ENCODE measurements at places on chromosomes 16 and 17.

- DNase-seq: peak; percentile 3
Measured at GRCh38 chr16:24810951-24811843, 34.6 kb upstream of the SLC5A11 start.

DNA sequence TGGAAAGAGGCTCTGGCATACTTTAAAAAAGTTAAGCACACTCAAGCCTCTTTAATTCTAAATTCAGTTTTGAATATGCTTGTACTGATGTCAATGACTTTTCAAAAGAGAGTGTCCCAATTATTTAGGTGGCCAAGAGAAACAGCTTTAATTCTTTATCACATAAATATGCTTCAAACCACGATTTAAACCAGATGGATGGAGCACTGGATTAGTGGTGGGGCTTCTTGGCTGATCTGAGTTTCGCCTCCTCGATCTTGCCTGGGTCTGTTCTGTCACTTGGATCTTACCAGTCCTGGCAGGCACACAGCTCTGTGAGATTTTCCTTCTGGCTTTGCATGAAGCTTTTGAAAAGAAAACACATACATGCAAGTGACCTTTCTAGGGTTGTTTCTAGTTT is 467.8 kb downstream of the MAF start:
- no peak for DNase-seq

DNA sequence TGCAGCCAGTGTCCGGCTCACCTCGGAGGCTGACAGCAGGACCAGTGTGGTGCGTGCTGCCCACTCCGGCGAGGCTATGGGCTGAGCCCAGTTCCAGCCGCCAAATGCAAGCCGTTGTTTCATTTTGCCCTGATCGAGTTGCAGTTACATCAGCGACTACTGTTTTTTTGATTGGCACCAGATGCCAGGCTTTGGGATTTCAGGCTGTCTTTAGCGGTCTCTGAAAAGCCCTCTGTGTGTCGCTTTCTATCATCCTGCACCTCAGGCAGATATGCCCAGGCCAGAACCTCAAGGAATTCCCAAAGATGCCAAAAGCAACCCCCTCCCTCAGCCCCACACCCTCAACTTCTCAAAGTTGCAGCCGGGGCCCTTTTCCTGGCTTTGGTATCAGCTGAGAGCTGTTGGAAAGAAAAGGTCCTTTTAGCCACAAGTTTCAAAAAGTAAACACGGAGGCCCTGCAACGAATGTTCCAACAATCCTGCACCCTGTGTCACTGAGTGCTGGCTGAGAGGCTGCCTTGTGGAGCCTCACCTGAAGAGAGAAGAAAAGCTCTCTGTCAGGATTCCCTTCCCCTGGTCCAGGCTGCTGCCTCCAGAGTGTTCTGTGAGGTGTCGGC is 58.9 kb downstream of the WWP2 start:
- DNase-seq: peak; percentile 42

- peak; percentile 56 for DNase-seq
Measured at GRCh38 chr16:69017036-69017783, 88.2 kb upstream of the HAS3 start.

- DNase-seq: no peak
Measured at GRCh38 chr17:17572010-17572785, 19.3 kb downstream of the PEMT start.

- DNase-seq: peak; percentile 7
Measured at GRCh38 chr16:22141767-22142166, 20.5 kb upstream of the SDR42E2 start.

GRCh38 chr16:8173111-8173644 is 417.1 kb downstream of the TMEM114 start:
- DNase-seq: peak; percentile 66

DNA sequence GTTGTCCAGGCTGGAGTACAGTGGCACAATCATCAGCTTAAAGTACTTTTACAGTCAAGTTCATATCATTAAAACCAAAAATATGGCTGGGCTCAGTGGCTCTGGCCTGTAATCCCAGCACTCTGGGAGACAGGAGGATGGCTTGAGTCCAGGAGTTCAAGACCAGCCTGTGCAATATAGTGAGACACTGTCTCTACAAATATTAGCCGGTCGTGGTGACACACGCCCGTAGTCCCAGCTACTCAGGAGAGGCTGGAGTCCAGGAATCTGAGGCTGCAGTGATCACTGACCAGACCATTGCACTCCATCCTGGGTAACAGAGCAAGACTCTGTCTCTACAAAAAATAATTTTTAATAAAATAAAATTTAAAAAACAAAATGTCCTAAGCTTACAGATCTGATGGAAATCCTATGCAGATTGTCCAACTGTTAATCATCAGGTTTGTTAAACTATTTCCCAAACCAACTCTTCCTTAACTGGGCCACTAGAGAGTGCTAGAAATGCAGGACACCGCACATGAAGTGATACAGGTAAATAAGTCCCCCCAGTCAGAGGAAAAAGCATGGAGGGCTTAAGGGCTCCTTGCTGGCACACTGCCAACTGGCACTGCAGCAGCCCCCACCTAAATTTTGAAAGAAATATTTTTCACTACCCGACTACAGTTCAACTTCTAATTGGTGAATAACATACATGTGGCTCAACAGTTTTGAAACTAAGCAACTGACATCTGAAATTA is 2.8 kb downstream of the USP22 start:
- peak; percentile 56 for DNase-seq

DNA sequence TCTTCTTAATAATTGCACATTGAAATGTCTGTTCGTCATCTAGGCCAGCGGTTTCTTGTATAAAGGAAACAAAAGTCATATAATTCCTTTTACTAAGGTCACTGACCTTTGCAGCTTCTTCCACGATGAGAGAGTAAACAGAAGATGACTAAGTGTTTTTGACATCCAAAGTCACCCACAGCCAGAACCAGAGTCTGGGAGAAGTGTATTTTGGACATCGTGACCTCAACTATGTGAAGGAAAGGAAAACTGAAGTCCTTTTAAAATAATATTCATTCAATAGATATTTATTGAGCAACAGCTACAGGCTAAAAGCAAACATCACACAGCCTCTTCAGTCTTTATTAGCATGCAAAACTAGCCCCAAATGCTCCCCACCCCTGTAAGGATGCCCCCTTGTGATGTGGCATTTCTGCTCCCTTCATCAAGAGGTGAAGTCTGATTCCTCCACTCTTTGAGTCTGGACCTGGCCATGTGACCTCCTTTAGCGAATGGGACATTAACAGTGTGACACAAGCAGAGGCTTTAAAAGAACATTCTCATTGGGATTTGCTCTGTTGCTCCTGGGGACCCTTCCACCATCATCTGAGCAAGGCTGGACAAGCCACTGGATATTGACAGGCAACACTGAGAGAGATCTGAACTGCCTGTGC is 8.1 kb upstream of the PMP22 start:
- DNase-seq: peak; percentile 97

- no peak for DNase-seq
Measured at GRCh38 chr16:57379579-57379978, 7.3 kb downstream of the CX3CL1 start.

DNA sequence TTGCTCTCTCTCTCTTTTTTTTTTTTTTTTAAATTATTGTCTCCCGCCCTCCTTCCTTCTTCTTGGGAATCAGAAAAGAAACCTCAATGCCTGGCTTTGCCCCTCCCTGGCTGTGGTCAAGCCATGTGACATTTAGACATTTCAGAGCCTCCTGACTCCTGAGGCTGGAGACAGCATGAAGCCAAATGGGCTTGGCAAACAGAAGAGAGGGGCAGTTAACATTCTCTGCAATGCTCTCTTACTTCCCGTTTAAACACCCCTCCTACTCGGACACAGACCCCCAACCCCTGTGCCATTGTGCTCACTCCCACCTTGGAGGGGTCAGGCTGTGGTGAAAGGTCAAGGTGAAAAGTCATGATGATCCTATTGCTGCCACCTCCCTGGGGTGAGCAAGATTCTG is 14.7 kb upstream of the MEOX1 start:
- peak; percentile 30 for DNase-seq

- no peak for DNase-seq
Measured at GRCh38 chr16:60166111-60166510, 1432.0 kb upstream of the GOT2 start.

DNA sequence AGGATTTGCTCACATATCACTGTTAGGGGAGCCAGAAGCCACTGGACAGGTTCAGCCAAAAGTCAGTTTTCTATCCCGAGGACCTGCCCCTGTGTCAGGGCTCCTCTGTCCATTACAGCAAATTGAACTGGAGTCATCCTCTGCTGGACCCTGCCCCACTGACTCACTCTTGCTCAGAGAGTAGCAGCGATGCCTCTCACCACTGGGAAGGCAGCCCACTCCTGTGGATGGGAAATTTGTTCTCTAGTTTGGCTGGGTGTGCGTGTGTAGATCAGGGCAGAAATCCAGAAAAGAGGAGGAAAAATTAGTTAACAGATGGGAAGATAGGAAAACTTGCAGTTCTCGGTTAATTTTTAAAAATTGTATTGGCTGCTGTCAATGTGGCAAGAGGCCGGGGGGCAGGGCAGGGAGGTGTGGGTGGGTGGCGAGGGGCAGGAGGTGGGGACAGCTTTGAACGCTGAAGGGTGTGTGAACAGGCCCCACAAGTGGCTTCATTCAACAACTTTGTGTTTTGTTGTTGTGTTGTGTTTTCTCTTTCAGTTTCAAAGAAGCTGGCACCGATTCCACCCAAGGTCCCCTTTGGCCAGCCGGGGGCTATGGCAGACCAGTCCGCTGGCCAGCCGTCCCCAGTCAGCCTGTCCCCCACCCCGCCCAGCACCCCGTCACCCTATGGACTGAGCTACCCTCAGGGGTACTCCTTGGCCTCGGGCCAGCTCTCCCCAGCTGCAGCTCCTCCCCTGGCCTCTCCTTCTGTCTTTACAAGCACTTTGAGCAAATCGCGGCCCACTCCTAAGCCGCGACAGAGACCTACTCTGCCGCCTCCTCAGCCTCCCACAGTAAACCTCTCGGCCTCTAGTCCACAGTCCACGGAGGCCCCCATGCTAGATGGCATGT is 33.6 kb downstream of the ELAC2 start:
- DNase-seq: peak; percentile 34

DNA sequence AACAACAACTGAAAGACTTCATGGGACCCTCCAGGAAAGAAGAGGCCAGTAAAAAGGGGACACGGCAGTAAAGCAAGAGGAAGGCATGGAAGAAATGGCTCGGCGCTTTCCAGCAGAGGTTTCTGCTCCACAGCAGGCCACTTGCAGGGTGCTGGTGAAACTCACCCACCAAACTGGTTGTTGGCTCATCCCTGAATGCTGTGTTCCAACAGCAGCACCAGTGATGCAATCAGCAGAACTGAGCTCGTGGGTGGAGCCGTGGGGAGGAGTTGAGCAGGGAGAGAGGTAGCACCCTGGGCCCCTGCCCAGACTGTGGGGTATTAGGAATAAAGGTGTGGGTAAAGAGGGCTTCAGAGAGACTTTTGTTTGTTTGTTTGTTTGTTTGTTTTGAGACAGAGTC is 62.8 kb upstream of the ADCY9 start:
- DNase-seq: peak; percentile 65

- DNase-seq: no peak
Measured at GRCh38 chr17:45234641-45235415, 13.1 kb downstream of the FMNL1 start.

- DNase-seq: peak; percentile 69
Measured at GRCh38 chr17:17811381-17812210, 25.2 kb downstream of the SREBF1 start.

- no peak for DNase-seq
Measured at GRCh38 chr17:55327225-55328088, 62.7 kb downstream of the HLF start.

DNA sequence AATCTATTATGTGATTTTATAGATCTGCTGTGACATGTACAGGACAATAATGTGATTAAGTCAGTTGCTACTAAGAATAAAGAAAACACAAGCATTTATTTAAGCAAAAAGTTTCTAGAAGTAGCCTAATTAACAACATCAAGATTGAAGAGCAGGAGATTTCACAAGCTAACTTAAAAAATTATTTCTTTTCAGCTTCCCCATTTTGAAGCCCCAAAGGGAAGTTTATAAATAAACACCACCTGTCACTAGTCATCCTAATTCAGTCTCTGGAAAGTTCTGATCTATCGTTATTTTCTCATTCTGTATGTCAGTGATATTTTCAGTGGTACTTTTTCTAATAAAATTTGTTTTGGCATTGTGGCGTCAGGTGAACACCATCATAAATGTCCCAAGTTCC is 8.3 kb downstream of the CAPNS2 start:
- DNase-seq: no peak

DNA sequence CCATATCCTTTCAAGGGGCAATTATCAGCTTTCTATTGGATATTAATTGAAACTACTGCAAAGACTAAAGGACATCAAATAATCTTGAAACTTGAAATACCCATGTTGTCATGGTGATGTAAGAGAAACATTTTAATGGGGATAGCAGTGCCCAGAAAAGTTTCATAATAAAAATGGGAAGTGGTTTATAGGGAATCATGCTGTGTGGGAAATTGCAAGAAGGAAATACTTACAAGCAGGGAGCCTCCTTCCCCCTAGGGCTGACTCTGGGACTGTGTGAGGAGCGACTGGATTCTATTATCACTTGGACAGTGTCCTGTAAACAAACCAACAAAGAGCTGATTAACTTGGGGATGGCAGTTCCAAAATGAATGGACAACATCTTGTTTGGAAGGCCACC is 1393.1 kb upstream of the GOT2 start:
- no peak for DNase-seq

DNA sequence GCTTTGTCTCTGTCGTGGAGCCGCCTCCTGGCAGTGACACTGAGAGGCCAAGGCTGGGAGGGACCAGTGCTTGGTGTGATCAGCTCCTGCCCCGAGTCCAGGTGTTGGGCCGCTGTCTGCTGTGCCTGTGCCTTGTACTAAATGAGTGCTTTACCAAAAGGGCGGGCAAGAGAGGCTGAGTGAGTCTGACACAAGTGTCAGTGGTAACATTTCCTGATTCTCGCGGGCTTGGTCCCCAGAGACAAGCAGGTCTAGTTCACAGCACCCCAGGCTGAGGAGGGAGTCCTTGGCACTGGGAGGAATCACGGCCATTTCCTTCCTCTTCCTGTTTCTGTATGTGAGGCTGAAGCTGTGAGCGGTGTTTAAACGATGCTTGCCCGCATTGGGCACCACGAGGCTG is 30.2 kb downstream of the PLD6 start:
- no peak for DNase-seq

DNA sequence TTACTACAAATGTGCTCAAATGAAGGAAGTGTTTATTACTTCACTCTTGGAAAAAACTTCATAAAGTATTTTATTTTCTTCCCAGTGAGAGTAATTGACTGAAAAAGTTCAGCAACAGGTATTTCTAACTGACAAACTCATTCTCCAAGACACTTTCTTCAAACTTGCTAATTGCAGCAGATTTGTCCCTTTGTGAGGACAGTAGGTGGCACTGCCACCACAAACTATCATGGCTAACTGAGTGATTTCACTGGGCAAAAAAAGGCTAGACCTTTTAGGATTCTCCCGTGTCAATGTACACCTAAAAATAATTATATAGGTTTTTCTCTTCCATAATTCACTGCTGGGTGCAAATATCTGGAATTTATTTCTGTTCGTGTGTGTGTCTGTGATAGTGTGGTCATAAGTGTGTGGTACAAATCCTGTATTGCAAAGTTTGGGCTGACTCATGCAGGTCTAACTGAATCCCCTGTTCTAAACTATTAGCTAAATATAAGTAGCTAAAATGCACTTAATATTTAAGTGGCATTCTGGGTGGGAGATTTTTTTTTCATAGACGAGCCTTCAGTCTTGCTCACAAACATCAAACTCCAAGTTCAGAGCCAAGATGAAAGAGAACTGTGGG is 3.9 kb downstream of the HS3ST3A1 start:
- peak; percentile 70 for DNase-seq

Measured in fibroblast of villous mesenchyme (primary cell).